Stimulated activated CD4-positive, alpha-beta T cell treated with anti-CD3 and anti-CD28 coated beads, Interleukin-12 subunit alpha, Interleukin-12 subunit beta, amount 100 ng/mL, for 24 hours (primary cell): ENCODE measurements at places on chromosomes 2 and 18.

DNA sequence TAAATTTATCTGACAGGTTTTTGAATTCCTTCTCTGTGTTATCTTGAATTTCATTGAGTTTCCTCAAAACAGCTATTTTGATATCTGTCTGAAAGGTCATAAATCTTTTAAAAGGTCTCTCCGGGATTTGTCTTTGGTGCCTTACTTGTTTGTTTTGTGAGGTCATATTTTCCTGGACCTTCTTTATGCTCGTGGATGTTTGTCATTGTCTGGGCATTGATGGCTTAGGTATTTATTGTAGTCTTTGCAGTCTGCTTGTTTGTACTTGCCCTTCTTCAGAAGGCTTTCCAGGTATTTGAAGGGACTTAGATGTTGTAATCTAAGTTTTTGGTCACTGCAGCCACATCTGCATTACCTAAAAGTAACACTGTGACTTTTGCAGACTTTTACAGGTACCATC is 355.2 kb downstream of the PARD3B start:
- DNase-seq, result no peak

- peak; percentile 28 for DNase-seq
Observed at GRCh38 chr2:113080134-113080533, 12.4 kb downstream of the IL1F10 start.

- peak; percentile 20 for DNase-seq
Observed at GRCh38 chr2:138829326-138829919, 49.2 kb upstream of the NXPH2 start.

DNA sequence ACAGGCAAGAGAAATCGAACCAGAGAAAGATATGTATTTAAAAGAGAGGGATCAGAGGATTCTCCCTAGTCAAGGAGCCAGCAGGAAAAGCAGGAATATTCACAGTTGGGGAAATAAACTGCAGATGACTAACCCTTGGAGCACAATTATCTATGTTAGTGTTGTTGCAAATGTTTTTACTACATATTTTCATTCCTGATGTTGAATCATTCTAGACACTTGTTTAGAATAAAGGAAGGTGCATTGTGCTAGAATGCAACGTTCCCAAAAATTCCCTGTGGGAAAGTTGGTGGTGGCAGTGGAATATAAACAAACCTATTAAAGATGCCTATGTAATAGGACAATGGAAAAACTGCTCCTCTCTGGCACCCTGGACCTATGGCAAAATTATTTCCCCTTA is 63.3 kb downstream of the DTNA start:
- DNase-seq, result no peak

DNA sequence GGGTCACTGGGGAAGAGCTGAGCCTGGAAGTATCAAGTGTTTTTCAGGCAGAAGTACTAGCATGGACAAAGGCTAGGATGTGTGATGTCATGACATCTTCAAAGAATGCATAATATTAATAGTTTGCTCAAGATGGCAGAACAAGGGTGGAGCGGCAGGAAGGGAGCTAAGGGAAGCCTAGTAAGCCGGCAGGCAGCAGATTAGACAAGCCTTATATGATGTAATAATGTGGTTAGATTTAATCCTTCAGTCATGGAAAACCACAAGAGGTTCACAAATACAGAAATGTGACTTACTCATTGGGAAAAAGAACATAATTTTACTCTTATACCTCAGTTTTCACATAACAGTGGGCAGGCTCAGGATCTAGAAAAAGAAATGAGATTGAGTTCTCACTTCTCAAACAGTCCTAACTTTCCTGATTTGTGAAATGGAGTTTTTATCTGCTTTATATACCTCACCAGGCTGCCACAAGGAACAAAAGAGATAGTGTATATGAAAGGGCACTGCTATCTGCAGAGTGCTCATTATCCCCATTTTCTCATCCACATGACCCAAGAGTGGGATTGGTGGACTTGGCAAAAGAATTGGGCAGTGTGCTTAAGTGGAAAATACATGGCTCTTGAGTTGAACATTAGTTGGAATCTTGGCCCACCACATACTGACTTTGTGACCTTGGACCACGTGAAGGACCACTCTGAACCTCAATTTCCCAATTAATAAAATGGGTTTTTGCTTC is 89.1 kb upstream of the LHCGR start:
- no peak for DNase-seq

DNA sequence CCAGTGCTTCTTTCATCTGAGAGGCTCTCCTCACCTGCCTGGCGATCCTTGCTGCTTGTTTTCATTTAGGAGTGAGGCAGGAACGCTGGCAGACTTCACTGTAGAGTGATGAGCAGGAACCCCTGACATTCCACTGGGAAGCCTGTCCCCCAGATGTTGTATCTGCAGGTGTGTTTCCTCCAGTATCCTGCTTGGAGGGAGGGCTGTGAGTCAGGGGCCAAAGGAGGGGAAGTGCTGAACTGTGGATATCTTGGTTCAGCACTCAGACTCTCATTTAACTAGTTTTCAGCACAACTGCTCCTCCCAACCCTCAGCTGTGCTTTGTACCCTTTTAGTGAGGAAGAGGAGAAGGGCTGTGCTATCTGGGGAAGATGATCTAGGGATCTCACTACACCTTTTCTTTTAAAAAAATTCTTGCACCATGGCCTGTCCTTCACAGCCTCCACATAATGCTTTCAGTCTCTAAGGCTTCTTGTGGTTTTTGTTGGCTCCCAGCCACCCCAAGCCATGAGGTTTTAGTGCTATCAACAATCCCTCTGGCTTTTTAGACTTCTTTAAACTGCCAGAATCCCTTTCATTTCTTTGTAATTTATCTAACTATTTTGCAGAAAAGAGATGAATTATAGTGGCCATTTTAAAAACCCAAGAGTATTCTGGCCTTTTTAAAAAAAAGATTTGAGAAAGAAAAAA is 11.2 kb downstream of the ANKAR start:
- DNase-seq, result no peak

GRCh38 chr2:48515513-48515985 is 14.4 kb upstream of the STON1 start:
- no peak for DNase-seq

- no peak for DNase-seq
Observed at GRCh38 chr2:133838642-133839365, 270.5 kb upstream of the NCKAP5 start.

- no peak for DNase-seq
Observed at GRCh38 chr2:127857265-127857808, 618 bp downstream of the POLR2D start.

- no peak for DNase-seq
Observed at GRCh38 chr2:19656011-19656410, 245.8 kb downstream of the TTC32 start.

DNA sequence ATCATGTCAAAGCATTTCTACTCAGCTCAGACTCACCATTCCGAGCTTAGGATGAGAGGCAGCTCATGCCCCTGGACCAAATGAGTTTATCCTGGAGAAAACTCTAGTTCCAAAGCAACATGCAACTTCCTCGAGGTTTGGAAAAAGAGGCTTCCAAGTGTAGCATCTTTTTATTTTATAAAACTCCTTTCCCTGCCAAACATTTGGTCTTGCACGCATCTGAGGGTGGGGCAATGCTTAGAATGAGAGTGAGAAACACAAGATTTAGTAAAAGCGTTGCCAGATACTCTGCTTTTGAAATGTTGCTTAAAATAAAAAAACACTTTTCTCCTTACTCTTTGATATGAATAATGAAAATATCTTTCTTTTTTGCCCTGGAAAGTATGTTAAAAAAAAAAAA is 151.5 kb downstream of the NCKAP5 start:
- no peak for DNase-seq

GRCh38 chr2:161961061-161961460 is 113.0 kb downstream of the DPP4 start:
- no peak for DNase-seq

DNA sequence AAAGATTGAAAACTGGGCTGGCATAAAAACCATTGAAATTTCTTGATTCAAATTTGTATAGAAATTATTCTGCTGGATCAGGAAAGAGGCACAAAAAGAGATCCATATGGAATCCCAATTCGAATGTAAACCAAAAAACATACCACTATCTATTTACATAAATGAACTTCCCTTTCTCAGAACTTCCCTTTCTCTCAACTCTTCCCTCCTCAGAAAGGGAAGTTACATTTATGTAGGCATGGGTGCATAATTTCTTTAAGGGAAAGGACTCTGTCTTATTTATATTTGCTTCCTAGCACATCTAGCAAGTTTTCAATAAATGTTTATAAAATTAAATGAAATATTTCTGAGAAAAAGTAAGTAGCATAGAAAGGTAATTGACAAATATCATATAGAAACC is 398.1 kb upstream of the ATP5MC3 start:
- no peak for DNase-seq

DNA sequence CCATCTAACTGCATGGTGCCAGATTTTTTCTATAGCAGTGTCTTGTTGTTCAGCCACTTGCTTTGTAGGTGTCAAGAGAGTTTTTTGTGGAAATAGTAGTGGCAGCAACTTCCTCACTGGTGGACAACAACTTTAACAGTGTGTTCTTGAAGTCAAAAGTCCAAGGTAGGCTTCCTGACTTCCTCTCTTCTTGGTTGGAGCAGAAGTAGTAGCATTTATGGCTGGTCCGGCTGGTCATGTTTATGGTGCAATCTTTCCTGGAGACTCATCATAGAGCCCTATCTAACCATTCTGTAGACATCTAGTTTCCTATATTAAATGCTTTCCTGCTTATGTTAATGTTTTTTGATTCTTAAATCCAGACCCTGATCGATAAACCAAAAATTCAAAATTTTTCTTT is 11.7 kb downstream of the GPR75 start:
- DNase-seq, result no peak

GRCh38 chr2:191580581-191580980 is 97.4 kb upstream of the NABP1 start:
- DNase-seq, result no peak

DNA sequence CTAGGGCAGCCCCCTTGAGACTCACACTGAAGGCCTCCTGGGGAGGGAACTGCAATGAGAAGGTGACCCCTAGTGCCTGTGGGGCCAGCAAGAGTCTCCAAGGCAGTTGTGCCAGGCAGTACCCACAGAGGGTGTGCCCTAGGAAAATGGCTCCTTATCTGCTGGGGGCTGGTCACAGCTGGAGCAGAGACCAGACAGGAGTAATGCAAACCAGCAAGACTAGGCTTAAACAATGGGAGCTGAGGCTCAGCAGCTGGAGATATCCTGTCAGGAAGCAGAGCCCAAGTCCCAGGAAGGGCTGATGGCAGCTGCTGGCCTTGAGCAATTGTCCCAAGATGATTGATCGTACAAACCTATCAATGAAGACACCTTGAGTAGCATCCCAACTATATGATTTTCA is 26.8 kb upstream of the E2F6 start:
- DNase-seq, result no peak

DNA sequence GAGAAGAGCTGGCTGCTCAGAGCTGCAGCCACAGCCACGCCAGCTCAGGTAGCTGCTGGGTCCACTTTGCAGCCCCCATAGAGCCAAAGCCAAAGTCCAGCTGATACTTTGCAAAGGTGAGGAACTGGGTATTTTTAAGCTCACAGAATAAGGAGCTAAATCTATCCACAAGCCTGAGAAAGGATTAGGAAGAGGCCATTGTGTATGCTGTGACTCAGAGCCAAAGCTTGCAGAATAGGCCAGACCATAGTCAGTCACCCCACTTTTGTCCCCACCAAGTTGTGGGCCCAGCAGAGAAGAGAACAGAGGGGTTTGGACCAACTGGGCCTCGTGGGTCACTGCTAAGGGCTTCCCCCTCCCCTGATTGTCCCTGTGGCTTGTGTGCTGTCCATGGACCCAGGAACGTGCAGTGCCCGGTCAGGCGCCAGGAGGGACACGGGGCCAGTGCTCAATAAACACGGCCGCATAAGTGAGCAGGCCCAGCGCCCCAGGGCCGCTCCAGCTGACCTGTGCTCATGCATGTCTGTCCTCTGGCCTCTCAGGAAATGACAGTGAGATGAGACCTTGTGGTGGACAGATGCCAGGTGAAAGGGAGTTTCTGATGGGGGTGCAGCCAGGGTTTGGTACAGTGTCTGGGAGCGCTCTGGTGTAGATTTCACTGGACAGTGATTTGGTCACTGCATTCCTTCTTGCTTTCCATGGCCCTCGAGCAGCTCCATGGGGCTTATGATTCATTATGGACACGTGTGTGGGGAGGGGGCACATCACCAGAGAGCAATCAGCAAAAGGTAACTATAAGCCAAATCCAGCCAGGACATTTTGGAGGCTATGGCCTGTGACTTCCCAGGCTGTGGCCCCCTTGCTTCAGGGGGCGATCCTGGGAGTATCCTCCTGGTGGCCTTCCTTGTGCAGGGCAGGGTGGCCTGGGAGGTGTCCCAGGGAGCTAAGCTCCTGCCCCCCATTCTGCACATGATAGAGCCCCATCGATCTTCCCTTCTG is 31.3 kb downstream of the MAL start:
- no peak for DNase-seq

- no peak for DNase-seq
Observed at GRCh38 chr2:16038621-16039020, 98.3 kb downstream of the MYCN start.

- no peak for DNase-seq
Observed at GRCh38 chr2:143499061-143499460, 369.8 kb downstream of the ARHGAP15 start.

GRCh38 chr2:56295666-56296065 is 111.9 kb downstream of the CCDC85A start:
- DNase-seq, result no peak

- no peak for DNase-seq
Observed at GRCh38 chr2:23541503-23542229, 156.7 kb downstream of the KLHL29 start.

GRCh38 chr2:39541011-39541930 is 104.2 kb upstream of the MAP4K3 start:
- DNase-seq, result no peak

GRCh38 chr2:138115666-138116065 is 151.4 kb downstream of the HNMT start:
- DNase-seq, result no peak

- no peak for DNase-seq
Observed at GRCh38 chr2:67625178-67625577, 228.0 kb downstream of the ETAA1 start.

GRCh38 chr2:190216829-190217228 is 102.8 kb downstream of the HIBCH start:
- no peak for DNase-seq

- DNase-seq, result no peak
Observed at GRCh38 chr2:173419506-173419905, 64.8 kb downstream of the CDCA7 start.

DNA sequence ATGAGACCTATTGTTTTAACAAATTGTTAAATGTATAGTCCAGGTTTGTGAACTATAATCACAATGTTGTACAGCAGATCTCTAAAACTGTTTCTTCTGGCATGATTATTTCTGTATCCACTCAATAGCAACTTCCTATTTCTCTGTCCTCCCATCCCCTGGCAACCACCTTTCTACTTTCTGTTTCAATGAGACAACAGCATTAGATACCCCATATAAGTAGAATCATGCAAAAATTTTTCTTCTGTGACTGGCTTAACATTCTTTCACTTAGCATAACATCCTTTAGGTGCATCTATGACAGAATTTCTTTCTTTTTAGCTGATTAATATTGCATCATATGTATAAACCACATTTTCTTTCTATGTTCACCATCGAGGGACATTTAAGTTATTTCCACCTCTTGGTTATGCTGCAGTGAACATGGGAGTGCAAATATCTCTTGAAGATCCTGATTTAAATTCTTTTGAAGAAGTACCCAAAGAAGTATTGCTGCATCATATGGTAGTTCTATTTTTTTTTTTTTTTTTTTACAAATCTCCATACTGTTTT is 713.5 kb downstream of the LRP1B start:
- no peak for DNase-seq

GRCh38 chr2:145029873-145030272 is 510.0 kb upstream of the ZEB2 start:
- DNase-seq, result no peak

GRCh38 chr18:13179566-13180113 is 38.9 kb upstream of the LDLRAD4 start:
- no peak for DNase-seq
